ENCODE measurements at places on chromosomes 2 and 18.

DNA sequence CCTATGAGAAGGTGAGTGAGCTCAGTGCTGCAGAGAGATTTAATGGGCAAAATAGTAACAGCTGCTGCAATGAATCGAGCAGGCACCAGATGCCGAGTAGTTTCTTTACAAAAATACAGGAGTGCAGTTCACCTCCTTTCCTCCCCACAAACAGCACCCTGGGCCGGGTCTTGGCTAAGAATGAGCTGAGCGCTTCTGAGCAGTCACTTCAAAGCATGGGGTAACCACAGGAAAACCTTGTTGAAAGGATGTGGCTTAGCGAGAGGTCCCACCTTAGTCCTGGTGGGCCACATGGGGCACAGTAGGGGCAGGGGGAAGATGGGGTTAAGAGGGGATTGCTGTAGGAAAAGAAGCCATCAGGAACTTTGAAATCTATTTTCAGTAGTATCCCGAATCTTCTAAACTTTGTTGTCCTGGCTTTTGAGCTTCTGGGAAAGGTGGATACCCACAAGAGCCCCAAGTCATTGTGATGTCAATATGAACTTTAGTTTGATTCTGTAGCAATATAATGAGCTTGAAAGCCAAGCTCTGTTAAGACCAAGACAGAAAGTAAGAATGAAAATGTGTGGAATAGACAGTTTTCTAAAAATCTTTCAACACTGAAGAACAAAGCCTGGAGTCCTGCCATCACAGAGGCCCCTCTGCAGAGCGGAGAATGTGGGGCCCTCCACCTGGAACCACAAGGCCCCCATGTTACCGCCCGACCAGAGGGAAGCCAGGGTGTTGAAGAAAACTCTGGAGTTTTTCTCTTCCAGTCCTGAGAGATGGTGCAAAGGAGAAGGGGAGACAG is 101.0 kb upstream of the ZNF236 start:
- DNase-seq, result no peak

- no peak for DNase-seq
Measured at GRCh38 chr2:216685327-216685875, 9.9 kb downstream of the IGFBP5 start.

- DNase-seq, result no peak
Measured at GRCh38 chr2:57602733-57603132, 443.9 kb upstream of the VRK2 start.

DNA sequence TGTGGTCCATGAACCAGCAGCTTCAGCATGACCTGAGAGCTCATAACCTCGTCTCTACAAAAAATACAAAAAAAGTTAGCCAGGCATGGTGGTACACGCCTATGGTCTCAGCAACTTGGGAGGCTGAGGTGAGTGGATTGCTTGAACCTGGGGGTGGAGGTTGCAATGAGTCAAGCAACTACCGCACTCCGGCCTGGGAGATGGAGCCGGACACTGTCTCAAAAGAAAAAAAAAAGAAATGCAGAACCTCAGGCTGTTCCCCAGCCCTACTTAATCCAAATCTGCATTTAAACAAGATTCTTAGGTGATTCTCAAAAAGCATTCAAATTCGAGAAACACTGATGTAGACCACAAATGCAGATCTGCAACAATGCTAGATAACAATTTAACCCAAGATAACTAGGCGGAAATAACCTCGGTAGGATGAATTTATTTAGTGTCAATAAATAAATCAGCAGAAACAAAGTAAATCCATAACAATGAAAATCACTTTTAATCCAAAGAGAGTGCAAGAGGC is 203.5 kb downstream of the SP3 start:
- DNase-seq, result no peak

GRCh38 chr2:6667326-6667725 is 198.4 kb downstream of the CMPK2 start:
- no peak for DNase-seq

- no peak for DNase-seq
Measured at GRCh38 chr2:167980439-167980838, 267.0 kb downstream of the STK39 start.

GRCh38 chr2:161135951-161136593 is 24.2 kb upstream of the TANK start:
- DNase-seq, result no peak

GRCh38 chr2:226325526-226325925 is 474.1 kb downstream of the IRS1 start:
- no peak for DNase-seq

GRCh38 chr18:23403310-23403709 is 49.8 kb upstream of the RIOK3 start:
- DNase-seq, result no peak

DNA sequence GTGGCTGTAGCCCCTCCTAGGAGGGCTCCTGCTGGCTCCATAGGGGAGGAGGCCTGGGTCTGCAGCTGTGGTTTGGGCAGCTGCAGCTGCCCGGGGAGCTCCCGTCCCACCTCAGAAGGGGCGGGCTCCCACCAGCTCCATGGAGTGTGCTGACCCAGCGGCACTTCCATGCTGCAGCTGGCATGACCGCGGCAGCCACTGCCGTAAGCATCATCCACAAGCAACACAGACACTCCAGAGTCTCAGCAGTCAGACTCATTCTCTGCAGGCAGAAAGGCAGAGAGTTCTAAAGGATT is 660.1 kb upstream of the RAB6C start:
- DNase-seq, result no peak

DNA sequence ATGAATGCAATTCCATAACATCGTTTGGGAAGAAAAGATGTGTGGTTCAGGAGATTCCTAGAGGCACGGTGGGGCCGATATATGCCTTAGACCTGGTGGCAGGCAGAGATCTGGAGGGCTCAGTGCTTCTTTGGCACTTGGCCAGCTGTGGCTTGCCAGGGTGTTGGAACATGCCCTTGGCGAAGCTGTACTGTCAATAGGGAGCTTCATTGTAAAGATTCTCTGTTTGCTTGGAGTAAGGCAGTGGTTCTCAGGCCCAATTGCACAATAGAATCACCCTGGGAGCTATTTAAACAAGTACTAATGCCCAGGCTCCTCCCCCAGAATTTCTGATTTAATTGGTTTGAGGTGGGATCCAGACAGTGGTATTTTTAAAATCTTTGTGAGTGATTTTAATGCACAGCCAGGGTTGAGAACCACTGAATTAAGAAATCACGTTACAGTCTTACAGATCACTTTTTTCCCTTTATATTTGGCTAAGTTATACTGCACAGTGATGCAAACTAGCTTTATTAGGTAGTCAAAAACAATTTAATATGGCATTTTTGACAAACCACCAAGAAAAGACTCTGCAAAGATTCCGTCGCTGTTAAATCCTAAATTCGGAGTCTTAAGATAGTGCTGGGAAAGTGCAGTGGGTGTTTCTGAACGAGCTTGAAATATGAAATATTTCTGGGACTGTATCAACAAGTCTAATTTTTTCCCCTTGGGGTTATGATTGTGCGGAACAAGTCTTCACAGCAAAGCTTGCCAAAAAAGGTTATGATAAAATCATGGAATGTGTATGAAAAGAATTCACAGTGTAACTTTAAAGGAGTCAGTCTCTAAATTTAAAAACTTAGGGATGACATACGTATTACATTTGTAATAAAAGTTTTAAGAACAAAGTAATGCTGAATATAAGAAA is 78.0 kb downstream of the CRIM1 start:
- no peak for DNase-seq

GRCh38 chr2:25379535-25379934 is 37.8 kb upstream of the DNMT3A start:
- DNase-seq, result no peak

GRCh38 chr2:235946590-235946989 is 221.6 kb downstream of the GBX2 start:
- DNase-seq, result no peak

- DNase-seq, result no peak
Measured at GRCh38 chr2:88711897-88712296, 20.4 kb downstream of the RPIA start.

DNA sequence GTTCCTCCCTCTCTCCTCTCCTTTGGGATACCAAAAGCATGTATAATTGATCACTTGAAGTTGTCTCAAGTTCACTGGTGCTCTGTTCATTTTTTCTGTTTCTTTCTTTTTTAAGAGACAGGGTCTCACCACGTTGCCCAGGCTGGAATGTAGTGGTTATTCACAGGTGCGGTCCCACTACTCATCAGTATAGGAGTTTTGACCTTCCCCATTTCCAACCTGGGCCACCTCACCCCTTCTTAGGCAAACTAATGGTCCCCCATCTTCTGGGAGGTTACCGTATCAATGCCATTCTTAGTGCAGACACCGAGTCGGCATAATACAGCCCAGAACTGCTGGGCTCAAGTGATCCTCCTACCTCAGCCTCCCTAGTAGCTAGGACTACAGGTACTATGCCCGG is 31.3 kb upstream of the TMEM247 start:
- DNase-seq, result no peak

- DNase-seq, result no peak
Measured at GRCh38 chr2:22902180-22902550, 482.8 kb upstream of the KLHL29 start.

DNA sequence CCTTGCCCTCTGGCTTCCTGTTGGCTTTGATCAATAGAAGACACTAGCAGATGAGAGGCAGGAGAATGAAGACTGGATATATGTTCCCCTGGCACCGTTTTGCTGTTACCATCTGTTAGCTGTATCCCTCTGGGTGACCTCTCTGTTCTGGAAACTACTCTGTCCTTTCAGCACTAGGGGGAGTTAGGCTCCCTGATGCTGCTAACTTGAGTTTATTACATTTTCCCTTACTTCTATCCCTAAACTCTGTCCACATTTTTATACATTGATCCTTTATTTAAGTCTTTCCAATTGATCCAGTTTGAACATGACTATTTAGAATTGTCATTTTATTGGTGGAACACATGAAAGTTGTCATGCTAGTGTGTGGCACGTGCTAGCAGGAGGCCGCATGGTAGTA is 1014.3 kb upstream of the CDH2 start:
- DNase-seq, result no peak

DNA sequence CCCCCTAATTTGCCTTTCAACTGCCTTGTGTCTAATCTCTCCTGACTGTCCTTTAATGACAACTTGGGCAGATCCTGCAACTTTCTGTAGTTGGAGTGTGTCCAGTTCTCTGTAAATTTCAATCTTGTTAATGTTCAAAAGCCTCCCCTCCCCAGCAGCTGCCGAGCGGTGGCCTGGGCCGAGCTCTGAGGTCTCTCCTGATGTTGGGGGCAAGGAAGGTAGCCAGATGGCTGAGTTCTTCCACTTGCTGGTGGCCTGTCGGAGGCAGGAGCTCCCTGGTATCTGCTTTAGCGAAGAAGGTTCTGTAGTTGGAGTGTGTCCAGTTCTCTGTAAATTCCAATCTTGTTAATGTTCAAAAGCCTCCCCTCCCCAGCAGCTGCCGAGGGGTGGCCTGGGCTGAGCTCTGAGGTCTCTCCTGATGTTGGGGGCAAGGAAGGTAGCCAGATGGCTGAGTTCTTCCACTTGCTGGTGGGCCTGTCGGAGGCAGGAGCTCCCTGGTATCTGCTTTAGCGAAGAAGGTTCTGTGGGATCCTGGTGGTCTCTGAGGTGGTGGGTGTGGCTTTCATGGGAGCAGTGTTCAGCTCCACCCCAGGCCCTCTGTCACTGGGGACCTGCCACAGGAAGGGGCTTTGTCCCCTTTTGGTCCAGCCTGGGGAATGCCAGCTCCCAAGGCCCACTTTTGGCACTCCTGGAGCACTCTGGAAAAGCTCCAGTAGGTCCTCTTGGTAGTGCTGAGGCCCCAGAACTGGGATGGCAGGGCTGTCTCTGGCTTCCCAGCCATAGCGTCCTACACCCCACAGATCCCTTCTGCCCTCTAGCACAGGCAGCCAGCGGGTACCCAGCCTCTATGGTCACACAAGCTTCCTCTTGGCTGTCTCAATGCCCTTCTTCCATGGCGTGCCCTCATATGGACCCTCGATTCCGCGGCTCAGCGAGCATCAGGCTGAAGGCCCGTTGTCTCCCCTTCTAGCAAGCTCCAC is 211.9 kb downstream of the ALPK2 start:
- no peak for DNase-seq

DNA sequence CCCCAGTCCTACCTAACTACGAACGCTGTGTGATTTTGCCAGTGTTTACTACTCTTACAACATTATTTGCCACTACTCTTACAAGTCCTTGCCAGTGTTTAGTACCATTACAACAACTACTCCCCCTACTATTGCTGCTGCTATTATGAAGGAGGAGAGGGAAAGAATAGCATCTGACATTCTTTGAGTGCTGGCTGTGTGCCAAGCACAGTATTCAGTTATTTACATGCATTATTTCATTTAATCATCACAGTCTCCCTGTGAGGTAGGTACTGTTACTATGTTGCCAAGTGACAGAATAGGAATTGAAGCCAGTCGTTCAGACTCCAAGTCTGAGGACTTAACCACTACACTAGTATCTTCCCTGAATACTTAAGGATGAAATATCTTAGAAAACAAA is 185.9 kb upstream of the FOSL2 start:
- DNase-seq, result no peak

DNA sequence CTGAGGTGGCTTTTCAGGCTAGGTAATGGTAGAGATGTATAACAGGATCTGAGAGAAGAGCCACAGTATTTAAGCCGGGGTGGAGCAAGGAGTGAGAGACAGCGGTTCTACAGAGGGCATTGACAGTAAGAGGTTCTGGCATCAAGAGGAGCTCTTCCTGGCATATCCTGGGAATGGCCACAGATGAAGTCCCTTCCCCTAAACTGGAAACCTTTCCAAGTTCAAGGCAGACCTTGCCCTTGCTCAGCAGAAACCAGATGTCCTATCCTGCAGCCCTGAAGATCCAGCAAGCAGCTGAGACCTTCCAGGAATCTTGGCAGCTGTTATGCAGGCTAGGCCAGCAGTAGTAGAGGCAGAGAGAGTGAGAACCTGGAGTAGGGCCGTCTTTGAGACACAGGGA is 18.1 kb downstream of the REG1A start:
- no peak for DNase-seq

- no peak for DNase-seq
Measured at GRCh38 chr18:49514577-49514976, 27.5 kb upstream of the C18orf32 start.

- no peak for DNase-seq
Measured at GRCh38 chr2:117351396-117351795, 463.1 kb upstream of the DDX18 start.

DNA sequence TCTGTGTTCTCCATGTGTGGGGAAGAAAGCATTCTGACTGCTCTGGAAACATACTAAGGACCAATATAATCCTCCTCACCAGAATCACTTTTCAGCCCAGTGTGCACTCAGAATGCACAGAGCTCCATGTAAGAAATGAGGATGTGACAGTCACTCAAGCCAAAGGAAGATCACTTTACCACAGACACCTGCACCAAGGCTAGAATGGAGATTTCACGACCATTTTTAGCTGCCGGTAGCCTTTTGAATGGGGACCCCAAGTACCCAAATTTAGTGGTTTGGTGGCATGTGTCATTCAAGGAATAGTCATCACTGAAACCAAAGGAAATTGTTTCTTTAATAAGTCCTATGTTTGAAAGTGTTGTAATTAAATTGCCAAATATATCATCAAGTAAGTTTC is 613.2 kb upstream of the ACVR2A start:
- DNase-seq, result no peak

- no peak for DNase-seq
Measured at GRCh38 chr2:14952400-14952963, 320.0 kb downstream of the LRATD1 start.

Measured in ascending aorta (tissue), 2 donors.